ENCODE measurements at places on chromosomes 7 and 10.

GRCh38 chr10:3723766-3724165 is 61.2 kb downstream of the KLF6 start:
- no peak for DNase-seq

DNA sequence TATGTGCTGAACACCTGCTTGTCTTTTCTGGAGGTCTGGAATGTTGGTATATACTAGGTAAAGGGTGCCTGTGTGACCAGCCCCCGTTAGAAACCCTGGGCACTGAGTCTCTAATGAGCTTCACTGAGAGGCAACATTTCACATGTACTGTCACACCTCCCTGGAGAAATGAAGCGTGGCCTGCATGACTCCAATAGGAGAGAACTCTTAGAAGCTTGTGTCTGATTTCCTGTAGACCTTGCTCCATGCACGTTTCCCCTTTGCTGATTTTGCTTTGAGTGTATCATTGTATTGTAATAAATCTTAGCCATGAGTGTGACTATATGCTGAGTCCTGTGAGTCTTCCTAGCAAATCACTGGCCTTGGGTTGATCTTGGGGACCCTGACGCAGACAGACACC is 82.8 kb downstream of the PPP1R3C start:
- no peak for DNase-seq

- DNase-seq, result no peak
Measured at GRCh38 chr7:91212582-91212981, 51.7 kb upstream of the FZD1 start.

DNA sequence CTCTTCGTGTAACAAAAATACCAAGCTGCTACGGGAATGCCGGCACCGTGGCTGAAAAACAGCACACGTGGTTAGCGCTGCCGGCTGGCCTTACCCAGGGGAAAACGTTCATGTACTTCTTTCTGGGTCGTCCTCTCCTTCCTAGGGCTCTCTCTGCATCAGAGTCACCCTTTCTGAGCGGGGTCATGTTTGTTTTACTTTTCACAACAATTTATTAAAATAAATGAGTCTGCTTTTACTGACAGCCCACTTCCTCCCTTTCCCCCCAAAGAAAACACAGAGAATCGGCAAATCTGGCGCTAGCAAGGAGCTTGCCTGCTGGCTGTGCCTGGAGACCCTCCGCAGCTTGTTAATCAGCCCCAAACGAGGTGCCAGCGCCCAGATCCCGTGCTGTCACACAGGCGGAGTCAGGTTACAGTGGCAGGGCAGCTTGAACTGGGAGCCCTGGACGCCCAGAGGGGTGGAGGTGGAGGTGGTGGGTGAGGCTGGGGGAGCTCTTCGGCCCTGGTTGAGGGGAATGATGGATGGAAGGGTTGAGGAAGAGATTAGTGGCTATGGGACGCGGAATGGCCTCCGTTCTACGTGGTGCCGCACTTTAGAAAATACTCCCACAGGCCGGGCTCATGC is 162.2 kb upstream of the TNS3 start:
- no peak for DNase-seq

GRCh38 chr10:124359336-124359832 is 59.3 kb downstream of the OAT start:
- DNase-seq, result no peak

- DNase-seq, result no peak
Measured at GRCh38 chr10:23001901-23002516, 74.2 kb downstream of the ARMC3 start.

DNA sequence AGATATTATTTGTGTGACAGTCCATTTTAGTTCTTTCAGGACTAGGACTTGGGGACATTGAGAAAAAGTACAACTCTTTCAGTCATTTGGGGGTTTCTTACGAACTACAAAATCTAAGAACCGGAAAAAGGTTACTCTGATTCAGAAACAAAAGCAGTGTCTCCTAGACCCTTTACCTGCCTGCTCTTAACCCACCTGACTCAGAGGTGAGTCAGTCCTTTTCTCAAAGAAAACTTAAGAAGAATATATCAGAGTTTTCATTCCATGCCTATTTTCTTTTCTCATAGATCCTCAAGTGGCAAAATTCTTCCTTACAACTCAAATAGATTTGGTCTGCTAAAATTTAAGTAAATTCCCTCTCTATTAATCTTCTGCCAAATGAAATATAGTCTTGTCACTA is 114.9 kb upstream of the PTN start:
- DNase-seq, result no peak

GRCh38 chr7:96136600-96137239 is 185.2 kb downstream of the SLC25A13 start:
- no peak for DNase-seq

- DNase-seq, result no peak
Measured at GRCh38 chr7:112422842-112423496, 27.3 kb upstream of the IFRD1 start.

GRCh38 chr10:26509307-26509706 is 71.2 kb downstream of the APBB1IP start:
- no peak for DNase-seq

DNA sequence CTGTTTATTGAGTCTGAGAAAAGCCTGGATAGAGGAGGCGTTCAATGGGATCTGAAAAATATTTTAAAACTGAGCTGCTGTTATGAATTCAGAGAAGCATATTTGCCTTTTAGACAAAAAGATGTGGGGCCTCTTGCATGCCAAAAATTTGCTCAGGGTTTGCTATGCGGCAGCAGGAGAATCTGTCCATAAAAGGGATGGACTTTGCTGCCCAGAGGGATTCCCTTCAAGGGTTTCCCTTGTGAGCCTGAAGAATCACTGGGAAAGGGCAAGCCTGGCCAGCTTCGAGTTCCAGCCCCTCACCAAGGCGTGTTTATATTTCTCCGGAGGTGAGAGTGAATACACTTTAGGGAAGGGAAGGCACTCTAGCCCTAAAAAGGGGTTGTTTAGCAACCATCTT is 55.5 kb upstream of the CALD1 start:
- DNase-seq, result no peak

GRCh38 chr10:87531908-87532622 is 27.4 kb downstream of the MINPP1 start:
- no peak for DNase-seq

- no peak for DNase-seq
Measured at GRCh38 chr7:18644981-18645380, 149.4 kb downstream of the HDAC9 start.

DNA sequence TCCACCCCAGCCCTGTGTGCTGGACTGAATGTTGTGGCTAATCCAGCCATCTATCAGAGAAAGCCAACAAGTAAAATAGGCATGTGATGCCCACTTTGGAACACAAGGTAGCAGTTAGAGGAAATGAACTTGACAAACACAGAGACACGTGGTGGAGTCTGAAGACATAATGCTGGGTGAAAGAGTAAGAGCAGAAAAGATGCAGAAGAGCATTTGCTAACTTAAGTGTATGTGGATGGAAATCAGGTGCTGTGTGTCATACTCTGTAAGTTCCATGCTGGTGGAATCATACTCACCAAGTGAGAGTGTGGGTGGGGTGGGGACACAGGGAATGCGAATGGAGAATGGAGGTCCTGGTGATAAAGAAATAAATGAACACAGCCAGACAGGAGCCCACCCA is 22.8 kb downstream of the WDFY4 start:
- no peak for DNase-seq

- DNase-seq, result no peak
Measured at GRCh38 chr10:70592186-70592735, 10.3 kb downstream of the PRF1 start.

- DNase-seq, result no peak
Measured at GRCh38 chr7:120628251-120628650, 229.7 kb downstream of the TSPAN12 start.

GRCh38 chr7:21425290-21425689 is 2.6 kb upstream of the SP4 start:
- DNase-seq, result no peak

DNA sequence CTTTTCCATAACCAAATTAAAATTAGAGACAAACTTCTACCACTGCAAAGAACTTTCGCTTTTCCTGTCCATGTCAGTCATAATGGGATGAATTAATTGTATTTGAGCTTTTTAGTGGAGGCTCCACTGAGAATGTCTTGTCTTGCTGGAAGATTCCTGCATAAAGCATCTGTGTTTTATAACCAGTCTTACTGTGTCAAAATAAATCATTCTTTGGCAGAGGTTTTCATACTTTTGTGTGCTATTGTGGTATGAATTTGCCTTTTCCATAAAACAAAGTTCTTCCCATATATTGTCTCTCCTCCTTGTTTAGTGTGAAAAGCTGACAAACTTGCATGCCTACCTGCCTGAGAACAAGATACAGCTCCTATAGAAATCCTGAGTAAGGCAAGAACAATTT is 124.8 kb upstream of the CCDC6 start:
- DNase-seq, result no peak

DNA sequence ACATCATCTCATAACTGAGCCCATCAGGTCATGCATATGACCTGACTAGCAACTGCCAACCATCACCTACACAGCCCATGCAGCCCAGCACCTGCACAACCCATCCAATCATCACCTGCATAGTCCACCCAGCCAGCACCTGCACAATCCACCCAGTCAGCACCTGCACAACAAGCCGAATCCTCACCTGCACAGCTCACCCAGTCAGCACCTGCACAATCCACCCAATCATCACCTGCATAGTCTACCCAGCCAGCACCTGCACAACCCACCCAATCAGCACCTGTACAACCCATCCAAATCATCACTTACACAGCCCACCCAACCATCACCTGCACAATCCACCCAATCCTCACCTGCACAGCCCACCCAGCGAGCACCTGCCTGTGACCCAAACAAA is 33.4 kb upstream of the WDFY4 start:
- DNase-seq, result no peak

DNA sequence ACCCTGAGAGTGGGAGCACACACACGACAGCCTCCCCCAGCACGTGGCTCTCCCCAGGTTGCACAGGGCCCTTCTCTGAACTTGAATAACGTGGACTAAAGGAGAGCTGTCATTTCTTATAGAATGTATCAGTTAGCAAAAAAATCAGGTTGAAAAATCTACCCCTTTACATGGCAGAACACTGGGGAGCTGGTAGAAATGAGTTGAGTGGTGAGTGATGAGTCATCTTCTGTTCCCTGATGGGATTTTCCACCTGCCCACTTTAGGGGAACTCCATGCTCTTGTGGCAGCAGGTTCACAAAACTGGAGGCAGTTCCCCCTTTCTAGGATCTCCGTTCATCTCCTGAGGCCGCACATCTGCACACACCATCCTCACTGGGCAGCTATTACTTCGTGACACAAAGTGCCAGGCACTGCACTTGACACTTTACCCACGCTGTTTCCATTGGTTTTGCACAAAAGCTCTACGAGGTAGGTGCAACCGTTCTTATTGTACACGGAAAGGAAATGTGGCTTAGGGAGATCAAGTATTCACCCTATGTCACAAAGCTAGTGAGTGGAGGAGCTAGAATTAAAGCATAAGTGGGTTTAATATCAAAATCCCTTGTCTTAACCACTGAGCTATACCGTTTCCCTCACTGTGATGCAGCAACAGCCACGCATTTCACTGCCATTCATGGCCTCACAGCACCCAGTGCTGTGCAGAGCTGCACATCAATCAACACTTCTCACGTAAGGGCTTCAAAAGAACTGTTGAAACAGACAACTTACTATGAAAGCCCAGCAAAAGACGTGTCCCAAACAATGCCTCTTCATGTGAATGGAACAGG is 80.2 kb downstream of the RNF216 start:
- no peak for DNase-seq

DNA sequence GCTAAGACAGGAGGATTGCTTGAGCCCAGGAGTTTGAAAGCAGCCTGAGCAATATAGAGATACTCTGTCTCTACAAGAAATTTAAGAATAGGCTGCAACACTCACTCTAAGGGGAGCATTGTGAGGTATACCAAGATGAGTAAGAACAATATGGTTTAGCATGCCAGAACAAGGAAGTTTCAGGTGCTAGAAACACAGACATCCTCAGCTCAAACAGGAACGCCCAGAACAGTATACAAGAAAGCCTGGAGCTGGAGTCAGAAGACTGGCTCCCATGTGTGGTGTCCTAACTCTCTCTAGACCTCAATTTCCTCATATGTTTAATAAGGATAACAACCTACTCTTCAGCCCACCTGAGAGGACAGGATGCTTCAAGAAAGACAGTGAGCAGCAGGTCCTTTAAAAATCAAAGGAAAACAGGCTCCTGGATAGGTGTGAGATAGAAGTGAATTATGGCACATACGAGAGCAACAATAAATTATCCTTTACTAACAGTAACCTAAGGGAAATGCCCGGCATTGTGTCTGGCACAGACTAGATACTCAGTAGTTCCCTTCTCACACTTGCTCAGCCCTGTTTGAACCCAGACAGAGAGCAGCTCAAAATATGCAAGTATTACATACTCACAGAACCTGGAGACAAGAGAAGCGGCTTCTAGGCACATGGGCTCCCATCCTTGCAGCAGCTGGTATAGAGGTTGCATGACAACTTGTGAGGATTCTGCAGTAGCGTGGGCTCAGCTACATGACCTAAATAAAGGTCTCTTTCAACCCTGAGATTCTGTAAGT is 45.4 kb downstream of the KAT6B start:
- no peak for DNase-seq

Data from esophagus squamous epithelium (tissue), 5 donors.